ENCODE measurements at places on chromosomes 3 and 15.

DNA sequence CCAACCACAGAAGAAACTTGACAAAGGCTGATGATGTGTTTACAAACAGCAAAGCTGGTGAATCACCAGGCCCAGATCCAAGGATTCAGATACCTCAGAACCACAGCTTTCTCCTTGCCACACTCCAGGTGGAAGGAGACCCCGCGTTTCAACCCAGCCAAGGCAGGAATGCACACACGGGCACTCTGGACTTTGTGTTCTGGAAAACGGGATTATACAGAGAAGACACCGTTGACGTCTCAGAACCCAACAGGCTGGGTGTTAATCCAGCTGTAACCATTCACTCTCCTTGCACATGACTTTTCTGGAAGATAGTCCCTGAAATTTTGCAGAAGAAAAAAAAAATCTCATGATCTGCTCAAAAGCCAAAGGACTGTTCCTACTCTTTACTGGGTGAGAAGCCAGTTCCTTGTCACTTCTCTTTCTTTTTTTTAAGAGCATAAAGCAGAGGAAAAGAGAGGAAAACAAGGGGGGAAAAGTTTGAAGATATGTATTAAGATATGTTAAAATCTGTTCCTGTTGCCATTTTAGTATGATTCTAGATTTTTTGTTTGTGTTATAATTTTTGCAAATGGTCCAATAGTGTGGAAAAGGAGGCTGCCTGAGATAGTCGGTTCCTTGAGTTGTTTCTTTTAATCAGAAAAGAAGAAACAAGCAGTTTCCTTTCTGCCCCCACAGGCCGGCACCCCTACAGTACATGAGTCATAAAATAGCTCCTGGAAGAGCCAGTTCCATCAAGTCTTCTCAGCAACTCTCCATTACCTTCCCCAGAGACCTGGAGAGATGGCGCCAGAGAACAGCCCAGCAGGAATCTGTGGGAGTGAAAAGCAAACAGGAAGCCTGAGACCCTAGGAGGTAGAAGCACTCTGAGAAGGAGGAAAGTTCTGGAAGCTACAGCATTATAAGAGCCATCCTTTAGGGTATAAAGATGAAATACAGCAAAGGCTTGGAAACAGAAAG is 73.1 kb downstream of the RORA start:
- no peak for DNase-seq

GRCh38 chr3:39668420-39668819 is 141.0 kb upstream of the MYRIP start:
- DNase-seq = peak; percentile 3

DNA sequence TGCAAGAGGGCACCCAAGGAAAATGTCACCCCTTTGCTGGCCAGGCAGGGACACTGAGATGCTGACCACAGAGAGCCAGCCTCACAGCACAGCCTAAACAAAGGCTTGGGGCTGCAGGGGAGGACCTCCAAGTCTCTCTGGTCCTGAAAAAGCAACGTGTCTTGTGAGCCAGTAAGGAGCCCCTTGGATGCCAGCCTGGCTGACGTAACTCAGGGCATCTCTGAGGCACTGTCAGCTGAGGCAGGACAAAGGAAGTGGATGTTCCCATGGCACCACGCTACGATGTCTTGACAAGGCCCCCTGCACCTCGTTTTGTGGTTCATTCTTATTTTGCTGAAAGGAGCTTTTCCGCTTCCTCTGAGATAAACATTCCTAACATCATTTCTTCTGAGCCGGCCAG is 160.7 kb downstream of the OR4M2 start:
- no peak for DNase-seq

DNA sequence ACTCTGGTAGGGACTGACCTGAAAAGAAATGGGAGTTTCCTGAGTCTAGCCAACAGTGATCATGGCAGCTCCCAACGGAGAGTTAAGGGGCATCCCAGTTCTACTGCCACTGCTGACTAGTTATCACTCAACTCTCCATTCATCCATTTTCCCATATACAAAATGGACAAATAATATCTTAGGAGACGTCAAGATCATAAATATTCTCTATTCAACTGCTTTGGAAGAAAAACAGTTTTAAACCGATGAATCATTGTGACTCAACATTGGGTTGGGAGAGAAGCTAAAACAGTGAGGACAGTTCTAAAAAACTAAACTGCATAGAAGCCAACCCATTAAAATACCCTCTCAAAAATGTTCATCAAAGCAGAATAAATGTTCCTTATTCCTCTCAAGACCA is 57.6 kb upstream of the CHRM5 start:
- no peak for DNase-seq

DNA sequence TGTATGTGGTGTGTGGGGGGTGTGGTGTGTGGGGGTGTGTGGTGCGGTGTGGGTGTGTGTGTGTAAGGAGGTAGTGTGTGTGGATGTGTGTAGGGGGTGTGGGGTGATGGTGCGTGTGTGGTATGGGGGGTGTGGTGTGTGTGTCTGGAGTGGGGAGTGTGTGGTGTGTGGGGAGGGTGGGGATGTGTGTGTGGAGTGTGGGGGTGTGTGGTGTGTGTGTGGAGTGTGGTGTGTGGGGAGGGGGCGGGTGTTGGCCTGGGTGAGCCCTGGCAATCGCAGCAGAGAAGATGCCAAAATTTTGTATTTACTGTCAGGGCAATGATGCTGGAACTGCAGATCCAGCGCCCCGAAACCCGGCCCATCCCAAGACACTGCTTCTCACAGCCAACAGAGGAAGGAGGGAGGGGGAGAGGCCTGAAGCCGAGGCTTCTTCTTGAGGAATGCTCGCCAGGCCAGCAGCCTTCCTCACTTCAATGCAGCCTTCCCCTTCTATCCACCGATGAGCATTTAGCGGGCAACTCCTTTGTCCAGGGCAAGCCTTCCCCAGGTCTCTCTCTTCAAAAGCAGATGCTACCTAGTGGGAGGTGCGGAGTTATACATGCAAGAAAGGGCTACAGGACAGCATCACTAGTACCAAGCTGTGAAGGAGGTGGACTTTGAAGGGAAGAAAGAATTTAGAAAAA is 11.9 kb upstream of the SRP14 start:
- no peak for DNase-seq

DNA sequence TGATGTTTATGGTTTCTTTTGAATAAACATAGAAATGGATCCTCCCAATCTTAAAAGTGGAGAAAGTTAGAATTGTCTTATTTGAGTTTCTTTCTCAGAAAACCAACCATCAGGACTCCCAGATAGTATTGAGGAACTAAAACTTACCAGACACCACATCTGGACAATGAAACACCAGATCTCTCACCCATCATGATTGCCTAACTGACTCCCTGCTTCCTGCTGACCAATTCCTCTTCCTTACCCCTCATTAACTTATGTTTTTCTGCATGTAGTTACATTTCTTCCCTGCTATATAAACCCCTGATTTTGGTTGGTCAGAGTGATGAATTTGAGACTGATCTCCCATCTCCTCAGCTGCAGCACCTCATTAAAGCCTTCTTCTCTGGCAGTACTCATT is 242.0 kb upstream of the SETMAR start:
- DNase-seq = no peak

DNA sequence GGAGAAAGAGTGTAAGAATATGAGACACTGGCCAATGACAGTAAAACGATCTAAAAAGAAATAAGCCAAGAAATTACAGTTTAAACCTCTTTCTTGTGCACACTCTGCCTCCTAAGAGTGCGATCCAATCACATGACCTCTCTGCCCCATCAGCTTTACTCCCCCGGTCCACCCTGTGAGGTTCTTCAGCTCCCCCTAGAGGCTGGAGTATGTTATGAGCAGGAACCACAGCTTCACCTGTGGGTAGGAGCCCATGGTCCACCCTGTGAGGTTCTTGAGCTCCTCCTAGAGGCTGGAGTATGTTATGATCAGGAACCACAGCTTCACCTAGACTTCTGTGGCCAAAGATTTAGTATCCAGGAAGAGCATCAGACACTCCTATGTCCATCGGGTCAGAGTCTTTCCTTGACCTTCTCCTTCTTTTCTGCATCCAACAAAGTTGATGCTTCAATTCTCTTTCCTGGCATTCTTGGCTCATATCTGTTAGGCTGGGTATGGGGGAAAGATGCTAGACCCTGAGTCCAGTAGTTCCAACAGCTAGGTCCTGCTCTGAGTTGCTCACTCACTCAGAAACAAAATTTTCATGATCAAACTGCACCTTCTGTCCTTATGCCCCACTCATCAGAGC is 164.0 kb downstream of the MINAR1 start:
- DNase-seq = peak; percentile 60

- no peak for DNase-seq
Observed at GRCh38 chr3:139457066-139457465, 19.2 kb downstream of the RBP2 start.

DNA sequence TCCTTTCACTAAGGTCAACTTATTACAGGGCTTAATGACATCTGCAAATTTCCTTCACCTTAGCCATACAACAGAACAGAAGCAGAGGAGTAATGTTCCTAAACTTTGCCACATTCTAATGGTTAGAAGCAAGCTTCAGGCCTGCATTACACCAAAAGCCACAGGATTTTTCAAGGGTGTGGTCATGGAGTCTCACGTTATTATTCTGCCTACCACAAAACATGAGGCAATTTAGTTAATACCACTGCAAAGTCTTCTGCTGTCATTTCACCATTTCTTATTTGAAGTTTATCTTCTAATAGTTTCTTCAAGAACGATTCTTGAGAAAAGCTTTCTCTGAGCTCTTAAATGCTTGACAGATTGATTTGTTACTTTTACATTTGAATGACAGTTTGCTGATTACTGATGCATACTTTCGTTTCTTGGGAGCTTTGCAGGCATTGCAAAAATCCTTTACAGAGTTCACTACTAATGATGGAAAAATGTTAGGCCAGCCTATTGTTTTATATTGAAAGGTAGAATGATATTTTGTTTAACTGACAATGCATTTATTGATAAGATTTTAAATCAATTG is 1257.1 kb downstream of the NSUN3 start:
- no peak for DNase-seq

DNA sequence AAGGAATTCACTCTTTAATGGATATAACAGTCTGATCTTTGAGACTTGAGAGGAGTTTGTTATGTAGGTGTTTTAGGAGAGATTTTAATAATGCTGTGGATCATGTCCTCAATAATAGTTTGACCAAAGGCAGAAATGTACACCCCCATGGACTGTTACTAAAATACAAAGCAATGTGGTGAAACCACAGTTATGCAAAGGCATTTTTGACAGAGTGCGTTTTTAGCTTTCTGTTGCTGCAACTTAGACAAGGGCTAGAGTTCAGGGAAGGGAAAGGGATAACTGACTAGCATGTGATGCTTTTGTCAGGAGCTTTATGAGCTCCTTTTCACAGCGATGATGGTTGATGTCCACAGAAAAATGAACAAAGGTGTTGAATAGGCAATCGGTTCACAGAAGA is 3.6 kb upstream of the STARD5 start:
- no peak for DNase-seq

DNA sequence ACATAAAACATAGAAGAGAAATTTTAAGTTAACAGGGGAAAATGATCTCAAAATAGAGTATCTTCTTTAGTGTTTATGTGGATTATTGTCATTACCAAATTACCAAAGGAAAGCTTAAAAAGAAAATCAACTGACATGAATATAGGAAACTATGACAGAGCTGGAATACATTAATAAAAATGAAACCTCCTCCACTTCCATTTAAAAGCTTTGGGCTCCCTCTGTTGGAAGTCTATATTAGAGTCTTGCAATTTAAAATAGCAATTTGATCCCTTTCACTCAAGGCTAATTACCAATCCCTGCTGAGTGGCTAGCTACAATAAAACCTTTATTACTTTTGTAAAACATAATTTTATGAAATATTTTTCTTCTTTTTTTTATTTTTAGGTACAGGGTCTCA is 61.4 kb upstream of the IMPG2 start:
- DNase-seq = no peak

DNA sequence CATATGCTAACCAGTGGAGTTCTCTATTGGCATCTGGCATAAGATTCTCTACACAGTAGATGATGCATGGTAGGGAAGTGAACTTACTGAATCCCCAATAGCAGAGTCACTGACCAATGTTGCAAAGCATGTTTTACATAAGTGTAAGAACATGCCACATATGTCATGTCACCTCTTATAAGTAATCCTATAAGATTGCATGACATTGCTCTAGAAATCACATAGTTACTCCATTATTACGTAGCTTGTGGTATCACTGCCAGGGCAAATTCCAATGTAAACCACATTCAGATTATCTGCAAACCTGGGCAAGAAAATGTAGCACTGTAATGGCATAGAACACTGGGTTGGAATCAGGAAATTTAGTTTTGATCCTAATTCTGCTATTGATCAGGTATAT is 198.2 kb upstream of the UMPS start:
- DNase-seq = no peak

GRCh38 chr15:80500021-80500420 is 95.8 kb downstream of the ARNT2 start:
- no peak for DNase-seq

DNA sequence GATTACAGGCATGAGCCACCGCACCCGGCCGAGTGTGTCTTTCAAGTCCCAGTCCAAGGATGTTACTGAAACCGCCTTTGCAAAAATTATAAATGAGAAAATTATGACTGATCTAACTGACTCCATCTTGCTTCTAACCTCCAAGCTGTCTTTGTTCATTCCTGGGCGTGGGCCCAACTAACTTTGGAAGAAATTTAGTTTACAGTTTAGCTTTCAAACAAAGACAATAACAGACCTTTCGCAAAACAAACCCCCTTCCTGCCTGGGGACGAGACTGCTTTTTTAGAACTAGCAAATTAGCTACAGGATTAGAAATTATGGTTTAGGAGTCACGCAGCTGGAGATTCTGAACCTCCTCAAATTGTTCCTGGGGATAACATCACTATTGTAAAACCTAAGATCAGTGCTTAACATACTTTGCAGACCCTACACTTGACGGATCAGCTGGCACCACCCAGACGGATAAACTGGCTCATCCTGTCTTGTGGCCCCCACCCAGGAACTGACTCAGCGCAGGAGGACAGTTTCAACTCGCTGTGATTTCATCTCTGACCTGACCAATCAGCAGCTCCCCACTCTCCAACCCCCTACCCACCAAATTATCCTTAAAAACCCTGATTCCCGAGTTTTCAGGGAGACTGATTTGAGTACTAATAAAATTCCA is 23.8 kb downstream of the NANOGP8 start:
- no peak for DNase-seq

DNA sequence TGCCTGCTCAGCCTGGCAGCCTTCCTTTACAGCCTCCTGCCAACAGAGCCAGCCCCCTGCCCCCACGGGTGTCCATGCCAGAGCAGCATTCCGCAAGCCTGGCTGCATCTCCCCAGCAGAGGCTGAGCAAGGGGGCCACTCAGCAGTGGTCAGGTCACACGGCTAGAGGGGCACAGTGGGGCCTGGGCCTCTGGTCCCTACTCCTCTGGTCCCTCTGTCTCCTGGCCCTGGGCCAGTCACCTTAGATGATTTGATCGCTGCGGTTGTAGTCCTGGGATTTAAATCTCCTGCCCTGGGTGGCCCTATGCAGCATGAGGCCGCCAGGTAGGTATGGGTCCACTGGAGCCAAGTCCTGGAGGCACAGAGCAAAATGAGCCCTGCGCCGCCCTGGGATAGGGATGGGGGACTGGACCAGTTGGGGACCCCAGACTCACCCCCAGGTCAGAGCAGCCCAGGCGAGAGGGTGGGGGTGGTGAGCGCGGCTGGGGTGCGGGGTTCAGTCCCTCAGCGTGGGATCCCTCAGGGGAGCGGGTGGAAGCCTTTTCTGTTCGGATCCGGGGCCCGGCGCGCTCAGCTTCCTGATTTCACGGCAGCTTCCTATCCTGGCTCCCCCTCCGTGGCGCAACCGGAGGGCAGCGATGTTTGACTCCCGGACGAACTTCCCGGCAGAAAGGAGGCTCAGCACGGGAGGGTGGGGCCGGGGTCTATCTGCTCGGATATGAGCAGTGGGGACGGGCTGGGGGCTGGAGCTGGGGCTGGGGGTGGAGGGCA is at the start of gene ZBTB47:
TSS of gene ZBTB47 (plus strand) at position 138 of the 771 bp plus-strand sequence. CDS start 4,659 bp downstream, outside the sequence.
- no peak for DNase-seq

All from SHP77 treated with DMSO at 0.1 percent for 48 hours (cell line).